GM23248 (cell line): ENCODE measurements at places on chromosomes 2 and 18. TPM values are rescaled to one million over a fixed set of nuclear protein-coding genes. Genes with fewer than 3 reads are reported as not detected.

The ADCYAP1 gene
- not detected in 2 replicates for total RNA-seq

GRCh38 chr2:85971366-85971765 lies 82.6 kb upstream of the ST3GAL5 start:
- DNase-seq = peak; percentile 55

DNA sequence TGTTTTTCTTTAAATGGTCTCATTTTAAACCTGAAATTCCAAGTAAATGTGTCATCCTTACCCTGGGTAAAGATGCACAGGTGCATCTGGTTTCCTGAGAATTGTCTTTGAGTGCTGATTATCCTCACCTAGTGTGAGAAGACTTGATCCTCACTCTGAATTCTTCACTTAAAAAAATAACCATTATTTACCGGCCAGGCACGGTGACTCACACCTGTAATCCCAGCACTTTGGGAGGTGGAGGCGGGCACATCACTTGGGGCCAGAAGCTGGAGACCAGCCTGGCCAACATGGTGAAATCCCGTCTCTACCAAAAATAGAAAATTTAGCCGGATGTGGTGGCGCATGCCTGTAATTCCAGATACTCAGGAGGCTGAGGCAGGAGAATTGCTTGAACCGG lies 9.9 kb upstream of the WNT6 start:
- DNase-seq = no peak

The TLX2 gene
- not detected in 2 replicates for total RNA-seq

- DNase-seq = peak; percentile 61
Observed at GRCh38 chr2:94956797-94957391, 68.6 kb upstream of the MAL start.

The CREG2 gene
- under 0.01 and 0.22 TPM in 2 replicates for total RNA-seq

- DNase-seq = peak; percentile 93
Observed at GRCh38 chr2:174004905-174005605, 39.9 kb upstream of the SP3 start.

The PREB gene
- 52.2 and 55.9 TPM in 2 replicates for total RNA-seq

The FAM228A gene
- 2.1 TPM in 1 of 2 replicates, not detected in the other for total RNA-seq

DNA sequence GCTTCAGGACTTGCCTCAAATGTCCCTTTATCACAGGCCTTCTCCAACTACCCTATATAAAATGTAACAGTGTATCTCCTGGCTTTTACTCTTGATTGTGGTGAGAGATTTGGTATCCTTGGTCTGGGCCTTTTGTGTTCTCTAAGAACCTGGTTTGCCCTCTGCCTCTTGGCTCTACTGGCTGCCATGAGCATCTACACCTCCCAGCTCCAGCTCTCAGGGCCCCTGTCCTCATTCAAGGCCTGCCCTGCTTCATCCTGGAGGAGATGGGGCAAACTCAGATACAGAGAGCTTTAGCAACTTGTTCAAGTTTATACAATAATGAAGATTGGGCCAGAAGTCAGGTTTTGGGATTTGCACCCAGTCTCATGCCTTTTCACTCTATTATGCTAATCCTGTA lies 45.0 kb downstream of the QPCT start:
- DNase-seq = no peak

- no peak for DNase-seq
Observed at GRCh38 chr2:36578343-36579296, 19.3 kb downstream of the FEZ2 start.

DNA sequence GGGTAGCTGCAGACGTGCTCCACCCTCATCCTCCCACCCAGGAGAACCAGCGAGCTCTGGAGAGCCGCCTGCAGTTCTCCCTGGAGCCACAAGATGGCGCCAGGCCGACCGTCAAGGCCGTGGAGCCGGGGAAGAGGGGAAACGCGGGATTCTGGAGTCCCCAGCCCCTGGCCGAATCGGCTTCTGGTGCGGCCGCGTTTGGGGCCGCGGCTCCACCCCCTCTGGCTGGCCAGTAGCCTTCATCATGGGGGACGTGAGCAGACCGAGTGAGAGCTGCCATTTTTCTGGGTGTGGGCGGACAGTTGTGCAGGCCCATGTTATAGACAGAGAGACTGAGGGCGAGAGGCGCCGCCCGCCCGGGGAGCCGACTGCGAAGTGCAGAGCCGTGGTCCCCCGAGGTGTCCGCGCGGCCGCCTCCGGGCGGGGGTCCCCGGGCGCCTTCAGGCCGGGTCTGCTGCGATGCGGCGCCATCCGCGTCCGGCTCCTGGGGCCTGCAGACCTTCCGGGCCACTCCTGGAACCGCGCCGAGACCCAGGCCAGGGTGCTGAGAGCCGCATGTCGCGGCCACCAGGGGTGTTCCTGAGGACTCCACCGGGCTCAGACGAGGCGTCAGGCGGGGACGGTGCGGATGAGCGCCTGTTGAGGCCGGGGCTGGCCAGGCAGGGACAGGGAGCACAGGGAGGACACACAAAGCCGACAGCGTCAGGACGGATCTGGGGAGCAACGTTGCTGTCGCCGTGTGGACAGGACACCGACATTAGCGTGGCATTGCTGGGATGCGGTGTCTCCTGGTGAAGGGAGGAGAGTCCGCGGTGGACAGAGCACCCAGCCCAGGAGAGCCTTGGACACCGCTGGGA lies 418.2 kb upstream of the HS6ST1 start:
- peak; percentile 75 for DNase-seq

DNA sequence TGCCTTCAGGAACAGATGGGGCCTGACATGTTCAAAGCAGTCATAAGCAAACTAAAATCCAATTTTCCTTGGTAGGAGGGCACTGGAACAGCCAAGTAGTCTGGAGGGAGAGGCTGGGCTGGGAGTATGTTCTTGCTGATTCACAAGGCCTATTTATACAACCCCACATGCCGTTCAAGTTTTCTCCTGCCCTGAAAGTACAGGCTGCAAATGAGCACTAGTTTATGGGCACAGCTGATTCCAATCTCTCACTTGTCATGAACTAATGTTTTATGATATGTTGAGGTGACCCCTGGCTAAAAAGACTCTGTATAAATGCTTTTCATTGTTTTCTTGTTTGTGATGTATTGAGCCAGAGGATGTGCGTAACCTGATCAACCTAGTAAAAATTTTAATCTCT lies 183.4 kb upstream of the SRD5A2 start:
- no peak for DNase-seq

The ASB18 gene
- not detected in 2 replicates for total RNA-seq

The GKN2 gene
- total RNA-seq = not detected in 2 replicates

- no peak for DNase-seq
Observed at GRCh38 chr2:218357236-218358177, 850 bp downstream of the CATIP start.

DNA sequence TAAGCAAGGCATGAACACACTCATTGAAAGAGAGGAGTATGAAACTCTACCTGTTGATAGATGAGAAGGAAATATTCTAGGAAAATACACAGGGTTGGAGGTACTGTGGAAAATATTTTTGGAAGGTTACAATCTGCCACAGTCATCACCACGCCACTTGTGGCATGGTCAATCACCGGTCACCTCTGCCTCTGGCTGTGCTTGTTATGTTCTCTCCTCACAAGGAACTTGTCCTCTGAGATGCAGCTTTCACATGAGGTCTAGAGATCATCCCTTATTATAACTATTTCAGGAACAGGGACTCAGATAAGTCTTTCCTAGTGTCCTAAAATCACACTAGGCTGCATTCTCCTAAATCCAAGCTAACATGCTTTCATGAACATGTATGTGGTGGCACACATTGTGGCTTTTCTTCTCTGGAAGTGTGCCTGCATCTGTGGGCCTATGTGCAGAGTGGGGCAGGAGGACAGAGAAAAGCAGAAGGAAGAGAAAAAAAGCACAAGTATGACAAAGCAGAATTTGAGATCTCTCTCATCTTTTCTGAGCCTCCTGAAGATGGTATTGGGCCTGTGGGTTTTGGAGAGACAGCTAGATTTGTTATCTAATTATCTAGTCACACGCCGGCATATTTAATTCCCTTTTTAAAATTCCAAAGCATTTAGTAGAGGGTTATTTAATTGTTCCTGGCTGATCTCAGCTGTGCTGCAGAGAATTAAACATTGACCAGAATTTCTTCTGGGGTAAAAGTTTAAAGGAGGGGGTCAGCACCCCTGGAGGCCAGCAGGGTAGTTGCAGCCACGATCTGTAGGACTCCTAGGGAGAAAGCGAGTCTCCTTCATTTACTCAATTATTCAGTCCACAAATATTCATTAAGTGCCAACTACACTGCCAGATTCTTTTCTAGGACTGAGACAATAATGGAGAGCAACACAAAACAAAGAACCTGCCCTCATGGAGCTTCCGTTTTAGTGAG lies 294.6 kb downstream of the RDH14 start:
- no peak for DNase-seq

DNA sequence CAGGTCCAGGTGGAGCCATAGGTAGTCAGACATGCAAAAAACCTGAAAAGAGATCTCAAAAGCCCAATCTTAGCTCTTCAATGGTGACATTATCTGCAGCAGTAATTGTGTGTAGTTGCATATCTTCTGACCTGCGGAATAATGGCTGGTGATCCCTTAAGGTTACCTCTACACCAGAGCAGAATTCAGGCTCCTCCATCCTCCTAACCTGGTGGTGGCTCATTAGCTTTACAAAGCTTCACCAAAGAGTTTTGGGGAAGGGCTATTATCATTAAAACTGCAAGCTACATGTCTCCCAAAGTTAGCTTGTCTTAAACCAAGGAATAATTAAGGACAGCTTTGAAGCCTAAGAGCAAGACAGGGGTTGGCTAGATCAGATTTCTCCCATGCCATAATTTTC lies 42.6 kb upstream of the CHST9 start:
- DNase-seq = no peak

- DNase-seq = no peak
Observed at GRCh38 chr2:219334076-219334475, 1.5 kb upstream of the RESP18 start.

The ATP6V1B1 gene
- not detected in 2 replicates for total RNA-seq

GRCh38 chr2:236858661-236859060 lies 227.0 kb upstream of the COPS8 start:
- DNase-seq = no peak

- peak; percentile 0 for DNase-seq
Observed at GRCh38 chr2:49332415-49332814, 178.1 kb upstream of the FSHR start.

DNA sequence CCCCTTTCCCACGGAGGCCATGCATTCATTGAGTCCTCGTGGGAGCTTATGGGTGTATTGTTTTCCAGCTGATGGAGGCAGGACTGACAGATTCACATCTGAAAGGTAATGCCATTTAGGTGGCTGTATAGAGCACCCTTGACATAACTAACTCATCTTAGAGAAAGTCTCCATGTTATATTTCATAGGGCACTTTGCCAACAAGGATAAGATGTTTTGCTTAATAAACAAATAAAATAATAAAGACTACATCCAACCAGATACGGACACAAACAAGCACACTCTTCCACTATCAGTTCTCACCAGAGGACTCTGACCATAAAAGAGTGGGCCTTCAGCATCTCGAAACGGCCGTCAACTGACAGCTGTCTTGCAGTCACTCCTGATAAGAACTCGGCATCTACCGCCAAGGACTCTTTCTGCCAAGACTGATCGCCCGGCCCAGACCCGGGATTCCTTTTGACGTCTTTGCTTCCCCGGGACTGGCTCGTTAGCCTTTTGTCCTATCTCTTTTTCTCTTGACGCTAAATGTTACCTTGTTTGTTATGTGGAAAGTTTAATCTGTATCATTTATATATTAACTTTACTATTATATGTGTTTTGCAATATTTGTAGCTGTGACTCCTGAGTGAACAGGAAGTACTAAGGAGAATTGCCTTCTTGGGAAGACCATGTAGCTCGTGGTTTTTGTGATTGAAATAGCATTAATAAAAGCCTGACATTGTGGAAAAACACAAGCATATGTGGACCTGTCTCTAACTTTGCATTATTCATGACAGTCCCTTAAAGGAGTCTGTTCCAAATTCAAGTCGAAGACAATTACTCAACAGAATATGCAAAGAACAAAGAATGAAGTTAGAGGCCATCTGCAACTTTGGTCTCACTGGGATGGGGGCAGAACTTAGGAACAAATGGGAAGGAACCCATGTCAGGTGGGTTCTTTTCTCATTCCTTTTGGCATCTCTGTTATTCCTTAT lies 195.1 kb downstream of the LPIN1 start:
- DNase-seq = no peak

The AGXT gene
- total RNA-seq = not detected in 2 replicates

DNA sequence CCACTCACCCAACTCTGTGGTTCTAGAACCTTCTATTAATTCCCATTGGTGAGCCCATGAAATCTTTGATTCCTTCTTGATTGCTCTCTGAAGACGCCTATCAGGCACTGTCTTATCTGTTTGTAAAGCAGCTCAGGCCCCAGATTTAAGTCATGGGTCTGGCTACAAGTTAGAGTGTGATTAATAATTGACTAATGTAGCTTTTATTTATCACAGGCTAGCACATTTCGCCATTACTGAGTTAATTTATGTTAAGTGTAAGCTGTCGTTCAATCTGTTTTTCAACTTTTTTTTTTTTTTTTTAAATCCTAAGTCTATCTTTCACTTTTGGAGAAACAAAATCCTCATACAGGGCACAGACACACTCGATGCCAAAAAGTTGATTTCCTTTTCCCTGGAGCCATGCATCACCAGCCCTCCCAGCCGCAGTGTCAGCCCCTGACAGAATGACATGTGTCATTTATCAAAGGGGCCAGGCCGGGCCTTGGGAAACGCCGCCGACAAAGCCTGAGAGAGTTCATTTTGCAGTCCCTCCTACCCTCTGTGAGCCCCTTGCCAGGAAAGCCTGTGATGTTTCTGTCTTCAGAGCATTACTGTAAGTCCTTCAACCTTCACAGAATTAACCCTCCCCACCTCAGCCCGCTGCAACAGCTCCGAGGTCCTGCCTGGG lies 15.8 kb downstream of the TSHZ1 start:
- DNase-seq = peak; percentile 40

DNA sequence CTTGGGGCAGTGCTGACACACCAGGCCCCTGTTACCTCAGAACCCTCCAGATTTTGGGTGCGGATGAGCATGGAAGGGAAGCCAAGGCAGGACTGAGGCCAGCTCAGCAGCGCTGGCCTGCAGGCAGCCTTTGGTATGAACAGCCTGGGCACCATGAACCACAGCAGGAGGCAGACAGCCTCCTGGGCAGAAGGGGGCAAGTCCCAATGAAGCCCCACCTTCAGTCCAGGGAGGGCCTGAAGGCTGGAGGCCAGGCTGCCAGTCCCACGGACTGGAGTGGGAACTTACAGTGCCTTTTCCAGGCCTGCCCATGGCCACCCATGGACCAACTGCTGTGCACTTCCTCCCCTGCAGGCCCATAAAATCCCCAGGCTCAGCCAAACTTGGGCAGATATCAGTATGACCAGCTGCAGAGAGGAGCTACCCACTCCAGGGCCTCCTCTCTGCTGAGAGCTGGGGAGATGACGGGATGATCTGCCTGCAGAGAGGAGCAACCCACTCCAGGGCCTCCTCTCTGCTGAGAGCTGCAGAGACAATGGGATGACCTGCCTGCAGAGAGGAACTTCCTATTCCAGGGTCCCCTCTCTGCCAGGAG lies 74.7 kb downstream of the NEURL3 start:
- no peak for DNase-seq
